ENCODE measurements at places on chromosomes 1 and 21.

GRCh38 chr1:227885648-227886502, 61.9 kb downstream of the WNT9A start:
- no peak for DNase-seq

GRCh38 chr1:17109892-17110554, 9.2 kb downstream of the PADI2 start:
- DNase-seq: no peak

GRCh38 chr1:9120312-9120958, 8.5 kb downstream of the GPR157 start:
- no peak for DNase-seq

GRCh38 chr1:58456470-58456869, 90.1 kb downstream of the OMA1 start:
- DNase-seq: peak; percentile 22

GRCh38 chr21:14383596-14384180, 742 bp upstream of the HSPA13 start:
- peak; percentile 38 for DNase-seq

- no peak for DNase-seq
Observed at GRCh38 chr1:170731566-170732251, 67.8 kb downstream of the PRRX1 start.

GRCh38 chr21:26798856-26799751, 46.1 kb downstream of the ADAMTS1 start:
- DNase-seq: no peak

- DNase-seq: no peak
Observed at GRCh38 chr1:228110556-228110955, 1.5 kb upstream of the MRPL55 start.

DNA sequence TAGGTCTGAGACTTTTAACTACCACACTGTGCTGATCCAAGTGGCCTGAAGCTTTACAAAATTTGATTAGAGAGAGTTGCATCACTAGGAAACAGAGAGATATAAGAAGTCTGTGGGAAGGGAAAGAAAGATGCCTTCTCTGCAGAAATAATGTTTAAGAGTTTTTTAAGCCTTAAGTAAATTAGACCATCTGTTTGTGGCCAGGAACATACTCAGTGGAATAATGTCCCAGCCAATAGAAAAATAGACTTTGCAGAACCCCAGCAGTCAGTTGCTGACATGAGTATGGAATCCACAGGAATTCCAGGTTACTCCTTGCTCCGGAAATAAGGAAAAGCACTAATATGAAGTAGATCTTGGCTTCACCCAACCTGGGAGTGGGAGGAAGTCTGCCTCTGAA, 144.8 kb downstream of the ST6GALNAC5 start:
- DNase-seq: no peak

GRCh38 chr1:113538225-113538624, 147.9 kb downstream of the MAGI3 start:
- no peak for DNase-seq

GRCh38 chr1:66364578-66365391, 169.2 kb upstream of the SGIP1 start:
- no peak for DNase-seq

DNA sequence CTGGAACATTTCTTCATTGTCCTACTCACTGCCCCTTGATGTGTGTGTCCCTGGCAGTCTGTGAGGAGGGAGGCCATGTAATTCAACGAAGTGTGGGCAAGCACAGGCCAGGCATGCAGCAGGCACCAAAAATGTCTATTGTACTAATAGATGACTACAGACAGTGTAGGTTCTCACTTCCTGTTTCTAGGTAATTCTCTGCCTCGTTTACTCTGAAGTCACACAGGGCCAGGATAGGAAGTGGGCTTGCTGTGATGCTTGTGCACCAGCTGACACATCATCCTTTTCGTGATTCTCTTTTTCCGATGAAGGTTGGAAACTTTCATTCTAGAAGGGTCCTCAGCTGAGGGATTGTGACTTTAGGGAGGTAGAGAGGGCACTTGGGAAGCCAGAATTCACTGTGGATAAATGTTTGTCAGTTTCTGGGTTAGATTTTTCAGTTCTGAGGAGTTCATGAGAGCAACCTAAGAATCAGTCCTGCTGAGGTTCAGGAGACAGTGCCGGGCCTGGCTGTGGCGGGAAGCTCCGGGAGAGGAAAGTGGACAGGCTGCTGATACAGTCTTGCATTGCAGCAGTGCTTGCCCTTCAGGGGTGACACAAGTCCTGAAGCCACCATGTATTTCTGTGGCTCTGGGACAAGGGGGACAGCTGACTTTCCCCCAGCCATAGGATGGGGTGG, 4.3 kb upstream of the CSF1 start:
- no peak for DNase-seq

GRCh38 chr1:11054666-11055065, 5.2 kb downstream of the SRM start:
- no peak for DNase-seq

- peak; percentile 42 for DNase-seq
Observed at GRCh38 chr1:176206006-176206960, 803 bp downstream of the COP1 start.

- no peak for DNase-seq
Observed at GRCh38 chr1:19209439-19209989, 552 bp downstream of the UBR4 start.

GRCh38 chr1:177873238-177873637, 96.6 kb downstream of the SEC16B start:
- DNase-seq: no peak

GRCh38 chr1:59016390-59016789, 232.5 kb upstream of the JUN start:
- DNase-seq: no peak

- DNase-seq: no peak
Observed at GRCh38 chr21:39882839-39883195, 15.6 kb downstream of the PCP4 start.

- DNase-seq: no peak
Observed at GRCh38 chr1:156117414-156118176, 3.1 kb downstream of the LMNA start.

GRCh38 chr1:172270605-172271004, 149.9 kb upstream of the C1orf105 start:
- no peak for DNase-seq

- DNase-seq: peak; percentile 79
Observed at GRCh38 chr1:199272628-199273086, 633.8 kb downstream of the PTPRC start.

DNA sequence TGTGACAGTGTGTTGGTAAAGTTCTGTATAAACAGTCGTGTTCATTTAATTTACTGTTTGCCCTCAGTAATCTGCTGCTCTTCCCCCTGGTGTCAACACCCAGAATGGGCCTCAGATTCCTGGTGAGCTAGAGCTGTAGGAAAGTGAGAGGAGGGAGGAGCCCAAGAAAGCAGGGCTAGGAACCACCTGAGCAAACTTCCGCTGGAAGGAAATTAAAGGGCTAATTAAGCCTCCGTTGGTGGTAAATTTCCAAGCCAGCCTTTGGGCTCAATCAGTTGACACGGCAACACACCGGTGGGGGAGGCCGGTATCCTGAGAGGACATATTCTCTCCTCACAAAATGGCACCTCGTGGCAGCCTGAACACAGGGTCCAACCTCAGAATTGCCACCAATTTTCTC, 32.9 kb downstream of the RAB3B start:
- DNase-seq: no peak

- DNase-seq: no peak
Observed at GRCh38 chr1:8465013-8465412, 147.1 kb downstream of the SLC45A1 start.

DNA sequence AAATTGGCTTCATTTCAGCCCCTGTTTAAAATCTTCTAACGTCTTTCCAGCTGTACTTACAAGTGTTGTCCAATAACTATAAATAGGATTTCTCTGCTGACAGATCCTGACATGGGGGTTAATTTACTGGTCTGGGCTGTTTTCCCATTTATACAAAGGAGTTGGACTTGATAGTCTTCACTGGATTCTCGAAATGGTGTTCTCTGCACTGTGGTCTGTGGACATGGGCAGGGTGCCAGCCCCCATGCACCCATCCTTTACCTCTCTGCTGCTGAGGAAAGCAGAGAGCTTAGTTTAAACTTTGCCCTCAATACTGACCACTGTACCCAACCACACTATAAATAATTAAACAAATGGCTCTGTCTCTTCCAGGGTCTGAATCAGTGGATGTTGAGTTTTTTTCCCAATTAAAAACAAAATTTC, 5.2 kb downstream of the DIO1 start:
- peak; percentile 68 for DNase-seq

DNA sequence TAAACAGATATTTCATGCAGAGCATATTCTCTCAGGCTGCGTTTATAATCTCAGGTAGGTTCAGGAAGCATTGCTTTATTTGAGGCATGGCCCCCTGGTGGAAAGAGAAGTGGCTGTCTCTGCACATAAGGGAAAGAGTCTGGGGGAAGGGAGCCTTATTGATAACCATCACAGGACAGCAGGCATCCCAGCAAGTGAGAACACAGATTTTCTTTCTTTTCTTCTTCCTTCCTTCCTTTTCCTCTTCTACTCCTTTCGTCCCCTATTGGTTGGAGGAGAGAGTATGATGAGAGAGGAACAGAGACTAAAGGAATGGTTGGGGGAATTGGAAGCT, 21.9 kb downstream of the TSNAX start:
- DNase-seq: no peak

GRCh38 chr1:229759037-229759435, 133.0 kb downstream of the URB2 start:
- DNase-seq: no peak

- DNase-seq: no peak
Observed at GRCh38 chr1:63592536-63593302, 492 bp upstream of the PGM1 start.

DNA sequence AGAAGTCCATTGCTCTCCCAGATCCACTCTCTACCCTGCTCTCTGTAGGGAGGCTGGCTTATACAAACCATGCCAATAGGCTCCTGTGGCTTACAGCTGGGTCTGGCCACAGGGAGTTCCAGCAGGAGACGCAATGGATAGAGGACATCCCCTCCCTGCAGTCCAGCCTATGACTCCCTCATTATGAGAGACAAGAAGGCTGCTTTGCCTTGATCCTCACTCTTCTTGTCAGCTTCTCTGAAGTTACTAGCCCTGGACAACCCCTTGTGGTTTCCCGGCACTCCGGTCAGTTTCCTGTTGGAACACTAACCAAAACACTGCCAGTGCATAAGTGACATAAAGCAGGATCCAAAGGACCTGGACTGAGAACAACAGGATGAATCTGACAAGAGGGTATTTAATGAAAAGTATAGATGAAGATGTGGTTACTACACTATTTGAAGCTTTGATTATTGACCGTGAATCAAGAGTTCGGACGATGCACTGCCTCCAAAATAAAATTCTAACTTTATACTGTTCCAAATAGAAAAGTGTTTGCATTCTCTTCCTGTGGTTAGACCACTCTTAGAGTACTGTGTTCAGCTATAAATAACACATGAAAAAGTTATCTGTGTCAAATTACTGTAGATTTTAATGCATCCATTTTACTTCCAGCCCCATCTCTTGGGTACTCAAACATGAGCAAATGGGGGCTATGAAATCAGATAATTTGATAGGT, 32.7 kb upstream of the ZNF326 start:
- DNase-seq: no peak

GRCh38 chr1:228339766-228340685, 66.6 kb downstream of the TRIM11 start:
- DNase-seq: no peak
